DMS 273 treated with DMSO at 0.1 percent for 48 hours (cell line): ENCODE measurements at places on chromosomes 2 and 18.

DNA sequence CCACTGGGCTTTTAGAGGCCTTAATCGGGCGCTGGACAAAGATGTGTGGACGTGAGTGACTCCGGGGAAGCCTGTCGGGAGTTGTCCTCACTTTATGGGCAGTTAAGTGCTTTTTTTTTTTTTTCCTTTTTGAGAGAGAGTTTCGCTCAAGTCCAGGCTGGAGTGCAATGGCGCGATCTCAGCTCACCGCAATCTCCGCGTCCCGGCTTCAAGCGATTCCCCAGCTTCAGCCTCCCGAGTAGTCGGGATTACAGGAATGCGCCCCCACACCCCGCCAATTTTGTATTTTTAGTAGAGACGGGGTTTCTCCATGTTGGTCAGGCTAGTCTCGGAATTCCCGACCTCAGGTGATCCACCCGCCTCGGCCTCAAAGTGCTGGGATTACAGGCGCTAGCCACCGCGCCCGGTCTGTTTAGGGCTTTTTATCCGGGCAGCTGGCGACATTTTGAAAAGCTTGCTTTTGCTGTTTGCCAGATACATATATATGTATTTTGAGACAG lies 1.5 kb downstream of the MSH6 start:
- no peak for DNase-seq

DNA sequence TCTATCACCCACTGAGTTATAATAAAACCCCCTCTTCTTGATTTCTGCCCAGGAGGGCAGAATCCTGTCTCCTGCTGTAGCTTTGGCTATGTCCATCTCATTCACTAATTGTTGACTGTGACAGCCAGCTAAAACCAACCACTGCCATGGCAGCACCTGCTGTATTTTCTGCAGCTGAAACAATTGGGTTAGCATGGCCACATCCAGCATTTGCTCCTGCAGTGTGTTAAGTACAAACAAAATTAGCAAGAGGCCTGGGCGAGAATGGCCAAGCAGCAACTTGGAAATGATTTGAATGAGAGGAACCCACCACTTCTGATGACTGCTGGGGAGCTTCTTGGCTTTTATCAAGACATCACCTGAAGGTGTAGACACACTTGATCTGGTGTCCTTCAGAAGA lies 89.4 kb upstream of the LRRTM1 start:
- DNase-seq: no peak

DNA sequence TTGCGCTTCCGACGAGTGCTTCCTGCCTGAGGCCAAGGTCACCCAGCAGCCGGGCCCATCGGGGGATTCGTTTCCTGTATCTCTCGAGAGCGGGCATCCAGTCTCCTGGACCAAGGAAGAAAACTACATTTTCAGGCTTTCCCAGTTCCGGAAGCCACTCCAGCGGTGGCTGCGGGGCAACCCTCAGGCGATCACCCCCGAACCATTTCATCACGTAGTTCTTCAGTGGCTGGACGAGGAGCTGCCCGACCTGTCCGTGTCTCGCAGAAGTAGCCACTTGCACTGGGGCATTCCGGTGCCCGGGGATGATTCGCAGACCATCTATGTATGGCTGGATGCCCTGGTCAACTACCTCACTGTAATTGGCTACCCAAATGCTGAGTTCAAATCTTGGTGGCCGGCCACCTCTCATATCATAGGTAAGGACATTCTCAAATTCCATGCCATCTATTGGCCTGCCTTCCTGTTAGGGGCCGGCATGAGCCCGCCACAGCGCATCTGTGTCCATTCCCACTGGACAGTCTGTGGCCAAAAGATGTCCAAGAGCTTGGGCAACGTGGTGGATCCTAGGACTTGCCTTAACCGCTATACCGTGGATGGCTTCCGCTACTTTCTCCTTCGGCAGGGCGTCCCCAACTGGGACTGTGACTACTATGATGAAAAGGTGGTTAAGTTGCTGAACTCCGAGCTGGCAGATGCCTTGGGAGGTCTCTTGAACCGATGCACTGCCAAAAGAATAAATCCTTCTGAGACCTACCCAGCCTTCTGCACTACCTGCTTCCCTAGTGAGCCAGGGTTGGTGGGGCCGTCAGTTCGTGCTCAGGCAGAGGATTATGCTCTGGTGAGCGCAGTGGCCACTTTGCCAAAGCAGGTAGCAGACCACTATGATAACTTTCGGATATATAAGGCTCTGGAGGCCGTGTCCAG lies 1.0 kb downstream of the MARS2 start:
- DNase-seq: no peak

DNA sequence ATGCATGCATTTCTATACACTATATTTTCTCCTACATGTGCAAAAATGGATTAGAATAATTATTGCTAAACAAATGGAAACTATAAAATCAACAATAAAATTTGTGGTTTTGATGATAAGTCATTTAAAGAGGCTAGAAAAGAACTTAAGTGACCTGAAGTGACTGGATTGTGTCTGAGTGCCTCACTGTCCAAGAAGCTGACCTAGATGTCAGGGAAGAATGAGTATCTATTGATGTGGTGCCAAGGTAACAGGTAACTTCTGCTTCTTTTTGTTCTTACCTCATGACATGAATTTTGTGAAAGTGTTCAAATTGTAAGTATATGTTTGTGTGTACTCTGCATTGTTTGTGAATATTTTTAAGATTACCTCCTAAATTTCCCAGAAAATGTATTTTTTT lies 1623.9 kb upstream of the ACVR2A start:
- DNase-seq: no peak

DNA sequence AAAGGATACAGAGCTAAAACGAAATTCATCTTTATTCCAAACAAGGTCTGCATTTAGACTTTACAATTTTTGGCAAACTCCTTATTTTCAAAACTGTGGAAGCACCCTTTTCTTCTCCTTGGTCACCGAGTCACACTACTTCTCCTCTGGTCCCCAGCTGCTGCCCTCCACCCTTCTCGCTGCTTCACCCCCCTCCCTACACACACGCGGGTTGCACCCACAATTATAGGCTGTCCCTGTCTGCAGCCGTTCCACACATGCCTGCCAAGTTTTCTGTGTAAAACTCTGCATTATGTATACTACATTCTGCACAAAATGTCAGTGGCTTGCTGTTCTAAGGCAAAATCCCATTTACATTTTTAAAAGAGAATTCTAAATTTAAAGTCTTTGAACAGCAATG lies 63.5 kb downstream of the PTPN2 start:
- DNase-seq: no peak

DNA sequence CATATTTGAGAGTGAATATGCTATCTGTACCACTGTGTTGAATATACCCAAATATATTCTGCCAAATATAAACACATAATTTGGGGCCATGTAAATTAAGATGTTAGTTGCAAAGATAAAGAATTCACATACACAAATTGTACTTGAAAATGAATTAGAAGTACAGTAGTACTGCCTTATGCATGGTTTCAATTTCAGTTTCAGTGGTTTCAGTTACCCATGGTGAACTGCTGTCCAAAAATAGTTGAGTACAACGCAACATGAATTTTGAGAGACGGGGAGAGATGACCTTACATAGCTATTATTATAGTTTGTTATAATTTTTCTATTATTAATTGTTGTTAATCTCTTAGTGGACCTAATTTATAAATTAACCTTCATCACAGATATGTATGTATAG lies 1313.0 kb upstream of the FAM98A start:
- no peak for DNase-seq
